ENCODE measurements at places on chromosomes 16 and 17.

DNA sequence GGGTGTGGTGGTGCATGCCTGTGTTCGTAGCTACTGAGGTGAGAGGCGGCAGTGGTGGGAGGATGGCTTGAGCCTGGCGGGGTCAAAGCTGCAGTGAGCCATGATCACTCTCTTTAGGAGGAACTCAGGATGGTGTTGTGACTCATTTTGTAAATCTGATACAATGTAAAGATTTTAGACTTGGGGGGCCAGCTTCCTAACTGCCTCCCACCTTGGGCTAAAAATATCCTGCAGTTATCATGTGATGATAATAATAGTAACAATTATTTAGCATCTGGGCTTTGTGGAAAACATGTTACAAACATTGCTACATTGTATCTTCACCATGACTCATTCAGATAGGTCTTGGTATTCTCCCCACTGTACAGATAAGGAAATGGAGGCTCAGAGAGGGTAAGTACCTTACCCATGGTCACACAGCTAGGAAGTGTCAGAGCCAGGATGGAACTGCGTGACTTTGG lies 7.4 kb downstream of the CTNS start:
- DNase-seq = no peak

DNA sequence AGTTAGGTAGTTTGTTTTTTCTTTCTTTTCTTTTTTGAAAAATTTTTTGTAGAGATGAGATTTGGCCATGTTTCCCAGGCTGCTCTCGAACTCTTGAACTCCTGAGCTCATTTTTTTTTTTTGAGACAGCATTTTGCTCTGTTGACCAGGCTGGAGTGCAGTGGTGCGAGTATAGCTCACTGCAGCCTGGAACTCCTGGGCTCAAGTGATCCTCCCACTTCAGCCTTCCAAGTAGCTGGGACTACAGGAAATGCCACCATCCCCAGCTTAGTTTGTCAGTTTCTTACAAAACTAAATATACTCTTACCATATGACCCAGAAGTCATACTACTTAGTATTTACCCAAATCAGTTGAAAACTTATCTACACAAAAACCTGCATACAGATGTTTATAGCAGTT lies 14.4 kb upstream of the FBXO47 start:
- DNase-seq = no peak

- no peak for DNase-seq
Measured at GRCh38 chr16:81921085-81921814, 90.0 kb downstream of the SDR42E1 start.

DNA sequence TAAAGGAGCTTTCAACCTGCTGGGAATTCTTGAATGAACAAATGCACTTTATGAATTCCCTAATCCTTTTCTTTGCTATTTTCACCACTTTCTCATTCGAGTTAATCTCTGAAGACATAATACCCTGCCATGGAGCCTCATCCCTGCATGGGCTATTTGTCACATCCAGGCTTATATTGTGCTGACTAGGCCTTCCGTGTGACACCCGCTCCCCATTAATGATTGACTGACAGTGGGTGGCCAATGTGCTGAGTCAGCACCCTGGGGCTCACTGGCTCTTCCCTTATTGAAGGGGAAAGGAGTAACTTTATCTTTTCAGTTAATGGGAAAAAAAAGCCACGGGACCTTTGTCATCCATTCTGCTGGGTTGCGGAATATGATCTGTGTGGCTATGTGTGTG lies 1024.8 kb upstream of the EEF2KMT start:
- DNase-seq = no peak

DNA sequence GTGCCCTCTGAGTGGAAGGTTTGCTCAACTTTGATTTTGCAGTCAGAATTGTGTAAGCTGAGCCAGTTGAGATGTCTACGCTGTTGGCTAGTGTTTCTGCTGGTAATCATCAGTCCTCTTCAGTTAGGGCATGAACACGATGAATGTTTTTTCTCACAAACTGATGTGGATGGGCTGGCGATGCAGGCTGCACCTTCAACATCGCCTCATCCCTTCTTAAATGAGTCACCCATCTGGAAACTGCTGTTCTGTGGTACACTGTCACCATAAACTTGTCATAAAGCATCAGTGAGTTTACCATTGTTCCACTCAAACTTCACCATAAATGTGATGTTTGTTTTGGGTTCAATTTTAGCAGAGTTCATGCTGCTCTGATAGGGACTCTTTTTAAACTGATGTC lies 8.4 kb downstream of the C16orf95 start:
- DNase-seq = no peak

DNA sequence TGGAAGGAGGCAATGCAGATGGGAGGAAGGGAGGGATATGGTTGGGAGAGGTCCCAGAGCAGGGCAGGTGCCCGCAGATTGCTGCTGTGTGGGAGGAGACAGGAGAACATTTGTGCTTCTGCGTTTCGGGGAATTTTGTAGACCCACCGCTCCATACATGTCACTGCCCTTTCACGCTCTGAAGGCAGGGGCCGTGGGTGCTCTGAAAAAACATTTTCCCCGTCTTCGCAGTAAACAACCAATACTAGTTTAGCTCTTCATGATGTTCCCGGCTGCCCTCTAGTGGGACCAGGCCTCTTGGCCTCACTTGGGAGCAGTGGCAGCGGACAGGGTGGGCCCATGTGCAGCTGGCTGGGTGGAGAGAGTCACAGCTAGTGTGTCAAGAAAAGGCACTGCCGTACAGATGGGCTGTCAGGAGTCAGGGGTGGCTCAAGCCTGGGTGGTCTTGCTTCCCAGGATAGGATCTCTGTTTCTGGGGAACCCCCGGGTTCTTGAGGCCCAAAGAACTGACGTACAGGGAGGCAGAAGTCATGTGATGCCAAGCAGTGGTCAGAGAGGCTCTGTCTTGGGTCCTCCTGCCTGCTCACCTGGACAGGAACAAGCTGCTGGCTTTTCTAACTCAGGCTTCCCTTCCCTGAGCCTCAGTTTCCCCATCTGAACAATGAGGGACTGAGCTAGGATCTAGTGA lies 46.5 kb upstream of the CPNE2 start:
- DNase-seq = no peak

GRCh38 chr17:17994271-17995069 lies 21.8 kb downstream of the DRC3 start:
- DNase-seq = no peak

GRCh38 chr16:46850619-46851555 lies 19.9 kb upstream of the C16orf87 start:
- DNase-seq = no peak

DNA sequence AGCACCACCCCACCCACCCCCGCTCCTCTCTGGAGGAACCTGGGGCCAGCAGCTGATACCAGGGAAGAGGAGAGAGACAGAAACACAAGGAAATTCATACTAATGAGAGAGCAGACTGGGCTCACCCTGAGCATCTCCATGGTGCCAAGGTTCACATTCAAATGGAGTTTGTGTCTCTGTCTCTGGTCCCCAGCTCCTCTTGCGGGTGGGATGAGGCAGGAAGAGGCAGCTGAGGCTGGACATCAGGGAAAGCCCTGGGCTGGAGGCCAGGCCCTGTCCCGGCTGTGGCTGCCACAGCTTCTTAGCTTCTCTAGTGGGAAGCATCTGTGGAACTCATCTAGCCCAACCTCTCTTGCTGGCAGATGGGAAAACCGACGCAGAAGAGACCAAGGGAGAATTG lies 121.5 kb downstream of the SDK2 start:
- no peak for DNase-seq

GRCh38 chr16:88484505-88485365 lies 31.7 kb downstream of the ZFPM1 start:
- DNase-seq = no peak

GRCh38 chr16:9689597-9689996 lies 492.6 kb downstream of the GRIN2A start:
- DNase-seq = no peak

DNA sequence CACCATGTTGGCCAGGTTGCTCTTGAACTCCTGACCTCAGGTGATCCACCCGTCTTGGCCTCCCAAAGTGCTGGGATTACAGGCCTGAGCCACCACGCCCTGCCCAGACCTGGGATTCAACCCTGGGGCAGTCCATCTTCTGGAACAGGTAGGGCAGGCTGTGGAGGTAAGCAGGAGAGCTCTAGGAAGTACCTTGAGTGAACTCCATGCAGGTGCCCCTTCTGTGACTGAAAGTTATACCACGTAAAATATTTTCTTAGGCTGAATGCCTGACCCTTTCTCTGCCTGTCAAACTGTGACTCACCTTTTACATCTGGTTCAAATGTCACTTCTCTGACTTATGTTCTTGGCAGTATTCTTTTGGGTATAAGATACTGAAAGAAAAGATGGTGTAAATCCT lies 86.7 kb upstream of the ELAC2 start:
- DNase-seq = no peak

GRCh38 chr17:64245218-64246145 lies 17.6 kb downstream of the TEX2 start:
- DNase-seq = no peak

GRCh38 chr16:89476811-89477261 lies 13.5 kb downstream of the ANKRD11 start:
- DNase-seq = no peak

GRCh38 chr16:55120408-55120807 lies 189.7 kb downstream of the IRX5 start:
- no peak for DNase-seq

DNA sequence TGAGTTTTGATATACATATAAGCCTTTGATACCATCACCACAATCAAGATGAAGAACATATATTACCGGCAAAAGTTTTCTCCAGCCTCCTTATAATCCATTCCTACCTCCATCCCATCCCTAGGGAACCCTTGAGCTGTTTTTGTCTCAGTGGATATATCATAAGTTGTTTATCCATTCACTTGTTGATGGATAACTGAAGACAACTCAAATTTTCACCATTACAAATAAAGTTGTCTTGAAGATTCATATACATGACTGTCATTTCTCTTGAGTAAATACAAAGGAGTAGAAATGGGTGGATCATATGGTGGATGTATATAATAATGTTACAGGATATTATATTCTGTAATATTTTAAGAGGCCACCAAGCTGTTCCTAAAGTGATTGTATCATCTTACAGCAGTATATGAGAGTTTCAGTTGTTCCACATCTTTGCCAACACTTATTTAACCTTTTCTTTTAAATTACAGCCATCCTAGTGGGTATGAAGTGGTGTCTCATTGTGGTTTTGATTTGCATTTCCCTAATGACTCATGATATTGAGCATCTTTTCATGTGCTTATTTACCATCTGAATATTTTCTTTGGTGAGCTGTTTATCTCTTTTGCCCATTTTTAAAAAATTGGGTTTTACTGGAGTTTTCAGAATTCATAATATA lies 17.4 kb downstream of the NF1 start:
- no peak for DNase-seq

GRCh38 chr17:75356260-75356937 lies 49.1 kb downstream of the GRB2 start:
- DNase-seq = no peak

DNA sequence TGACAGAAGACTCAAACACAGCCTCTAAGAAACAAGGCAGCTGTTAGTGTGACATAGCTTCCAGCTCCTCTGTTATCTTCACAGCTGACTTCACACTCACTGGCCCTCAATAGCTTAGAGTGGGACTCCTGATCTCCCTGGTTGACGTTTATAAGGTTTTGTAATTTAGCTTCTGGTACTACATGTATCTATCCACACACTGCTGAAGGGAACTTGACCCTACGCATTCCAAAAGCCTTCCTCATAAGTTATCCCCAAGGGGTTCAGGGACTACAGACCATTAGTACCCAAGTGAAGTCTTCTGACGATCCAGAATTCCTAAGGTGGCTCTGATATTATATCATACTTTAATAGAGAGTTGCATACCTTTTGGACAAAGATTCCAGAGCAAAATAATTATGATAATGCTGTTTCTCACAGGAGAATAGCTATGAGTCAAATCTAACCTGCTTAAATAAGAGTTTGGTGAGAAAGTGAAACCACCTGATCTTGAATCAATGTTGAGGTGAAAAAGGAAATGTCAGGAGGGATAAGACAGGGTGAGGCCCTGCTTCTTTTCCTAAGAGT lies 14.5 kb downstream of the ACACA start:
- DNase-seq = no peak

DNA sequence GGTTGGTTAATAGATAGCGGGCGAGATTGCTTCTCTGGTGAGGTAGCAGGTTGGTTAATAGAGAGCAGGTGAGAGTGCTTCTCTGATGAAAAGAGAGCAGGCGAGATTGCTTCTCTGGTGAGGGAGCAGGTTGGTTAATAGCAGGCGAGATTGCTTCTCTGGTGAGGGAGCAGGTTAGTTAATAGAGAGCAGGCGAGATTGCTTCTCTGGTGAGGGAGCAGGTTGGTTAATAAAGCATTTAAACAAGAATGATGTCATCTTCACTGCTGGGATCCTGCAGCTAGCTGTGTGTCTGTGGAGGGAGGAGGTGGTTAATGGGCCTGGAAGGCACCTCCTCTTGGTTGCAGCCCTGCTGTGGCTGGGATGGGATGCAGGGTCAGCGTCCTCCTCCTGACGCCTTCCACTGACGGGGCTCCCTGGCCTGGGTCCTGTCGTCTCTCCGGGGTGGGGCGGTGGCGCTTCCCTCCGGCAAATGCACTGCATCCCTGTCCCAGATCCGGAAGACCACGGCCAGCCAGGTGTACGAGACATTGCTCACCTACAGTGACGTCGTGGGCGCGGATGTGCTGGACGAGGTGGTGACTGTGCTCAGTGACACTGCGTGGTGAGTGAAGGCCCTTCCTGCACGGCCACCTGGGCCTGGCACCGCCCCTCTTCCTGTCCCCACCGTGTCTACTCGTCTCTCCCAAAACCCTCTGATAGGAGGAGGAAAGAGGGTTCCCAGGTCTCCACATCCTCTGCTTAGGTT lies 99.2 kb upstream of the ZNF750 start:
- no peak for DNase-seq

DNA sequence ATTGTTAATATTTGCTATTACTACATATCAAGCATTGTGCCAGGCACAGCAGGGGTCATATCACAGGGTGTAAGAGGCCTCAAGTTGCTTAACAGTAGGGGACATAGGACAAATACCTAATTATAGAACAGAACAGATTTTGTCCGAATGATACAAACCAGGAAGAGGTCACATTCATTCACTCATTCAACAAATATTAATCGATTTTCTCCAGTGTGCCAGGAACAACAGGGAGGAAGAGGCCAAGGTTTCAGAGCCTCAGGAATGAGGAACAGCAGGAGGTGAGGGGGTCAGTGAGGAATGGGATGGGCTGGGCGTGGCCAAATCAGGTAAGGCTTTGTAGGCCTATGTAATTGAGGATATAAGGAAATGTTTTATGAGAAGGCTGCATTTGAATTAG lies 11.2 kb upstream of the CHST4 start:
- DNase-seq = no peak

- no peak for DNase-seq
Measured at GRCh38 chr16:86914876-86915717, 336.7 kb downstream of the FOXL1 start.

Measured in activated gamma-delta T cell (primary cell).